ENCODE measurements at places on chromosomes 2 and 18.

GRCh38 chr2:158695305-158695704 is 99.8 kb upstream of the DAPL1 start:
- no peak for DNase-seq

GRCh38 chr18:7059276-7059675 is 58.3 kb downstream of the LAMA1 start:
- DNase-seq: no peak

GRCh38 chr2:3633982-3634595 is 23.9 kb upstream of the ALLC start:
- no peak for DNase-seq

DNA sequence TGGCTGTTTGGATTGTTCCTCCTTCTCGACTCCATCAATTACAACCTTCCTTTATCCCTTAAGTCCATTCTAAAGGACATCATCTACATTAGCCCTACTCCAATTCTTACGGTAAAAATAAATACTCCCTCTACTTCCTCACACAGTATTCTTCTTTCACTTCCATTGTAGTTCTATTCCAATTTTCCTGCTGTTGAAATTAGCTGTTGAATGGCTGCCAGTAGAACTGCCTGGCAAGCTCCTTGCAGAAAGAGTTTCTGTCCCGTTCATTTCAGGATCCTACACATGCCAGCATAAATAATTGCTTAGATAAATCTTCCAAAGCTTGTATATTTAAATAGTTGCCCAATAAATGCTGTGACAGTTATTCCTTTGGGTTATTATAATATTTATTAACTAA is 459.3 kb upstream of the TRIB2 start:
- no peak for DNase-seq

DNA sequence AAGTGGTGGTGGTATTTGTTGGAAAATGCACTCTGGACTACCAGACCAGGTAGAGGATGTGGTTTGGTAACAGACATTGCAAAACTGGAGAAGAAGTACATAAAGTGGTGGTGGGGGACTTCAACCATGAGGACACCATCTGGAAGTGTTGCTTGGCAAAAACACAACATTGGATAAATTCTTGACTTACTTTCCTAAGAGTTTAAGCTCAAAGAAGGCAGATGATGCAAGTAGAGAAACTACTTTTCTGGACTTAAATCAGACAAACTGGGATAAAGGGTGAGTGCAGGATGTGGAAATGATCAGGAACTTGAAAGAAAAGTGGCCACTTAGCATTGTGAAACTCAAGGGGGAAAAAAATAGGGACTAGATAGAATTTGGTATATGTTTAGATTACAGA is 487.4 kb downstream of the ZEB2 start:
- no peak for DNase-seq
